ENCODE measurements at places on chromosomes 11 and 22.

DNA sequence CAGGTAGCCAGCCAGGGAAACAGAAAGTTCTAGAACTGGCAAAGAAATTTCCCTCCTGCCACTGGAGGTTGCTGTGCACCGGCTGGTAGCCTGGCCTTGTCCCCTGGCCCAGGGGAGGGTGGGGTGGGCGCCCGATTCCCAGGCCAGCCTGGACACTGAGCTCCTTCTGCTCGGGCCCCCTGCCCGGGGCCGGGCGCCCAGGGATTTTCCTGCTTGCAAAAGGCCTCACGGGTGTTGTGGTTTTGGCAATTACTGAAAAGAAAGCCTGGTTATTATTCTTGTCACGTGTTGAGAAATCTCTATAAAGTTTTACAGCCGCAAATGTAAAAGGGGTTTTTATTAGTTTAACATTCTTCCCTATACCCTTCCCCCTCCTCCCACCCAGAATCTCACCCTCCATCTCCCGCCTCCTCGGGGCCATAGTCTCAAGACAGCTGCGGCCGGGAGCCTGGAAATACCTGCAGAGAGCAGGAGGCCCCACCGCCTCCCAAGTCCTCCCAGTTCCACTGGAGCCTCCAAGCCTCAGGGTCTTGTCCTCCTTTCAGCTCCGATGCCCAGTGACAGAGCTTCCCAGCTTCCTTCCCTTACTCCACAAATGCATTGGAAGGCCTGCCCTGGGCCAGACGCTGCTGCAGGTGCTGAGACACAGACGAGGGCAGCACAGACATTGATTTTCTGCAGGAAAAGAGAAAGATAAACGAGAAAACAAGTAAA is 1515.6 kb downstream of the TBC1D22A start:
- no peak for DNase-seq

- no peak for DNase-seq
Observed at GRCh38 chr11:59615120-59615636, 396 bp downstream of the OSBP start.

DNA sequence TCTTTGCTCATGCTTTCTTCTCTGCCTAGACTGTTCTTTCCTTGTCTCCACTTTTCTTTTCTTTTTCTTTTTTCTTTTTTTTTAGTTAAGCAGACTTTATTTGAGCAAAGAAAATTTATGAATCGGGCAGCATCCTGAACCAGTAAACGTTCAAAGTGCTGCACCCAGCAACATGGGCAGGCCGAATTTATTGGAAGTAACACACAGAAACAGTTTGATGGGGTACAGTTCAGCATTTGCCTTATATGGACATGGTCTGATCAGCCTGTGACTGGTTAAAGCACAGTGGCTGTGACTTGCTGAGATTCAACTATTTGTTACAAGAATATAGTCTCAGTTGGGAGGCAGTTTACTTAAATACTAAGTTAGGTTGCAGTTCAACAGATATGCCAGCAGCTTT is 16.0 kb downstream of the CD3E start:
- DNase-seq = no peak

DNA sequence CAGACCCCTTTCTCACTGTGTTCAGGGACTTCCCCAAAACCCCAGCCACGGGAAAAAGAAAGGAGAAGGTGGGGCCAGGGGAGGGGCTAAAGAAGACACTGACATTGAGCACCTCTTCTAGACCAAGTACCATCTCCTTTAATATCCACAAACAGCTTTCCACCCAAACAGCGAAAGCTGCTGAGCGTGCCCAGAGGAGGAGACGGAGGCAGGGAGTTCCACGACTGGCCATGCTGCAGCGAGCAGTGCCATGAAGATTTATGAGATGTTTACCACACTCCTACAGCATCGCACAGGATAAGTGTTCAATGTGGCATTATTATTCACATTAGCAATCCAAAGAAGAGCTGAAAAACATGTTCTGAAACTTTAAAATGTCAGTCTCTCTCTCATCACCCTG is 127.4 kb downstream of the LARGE1 start:
- DNase-seq = no peak

DNA sequence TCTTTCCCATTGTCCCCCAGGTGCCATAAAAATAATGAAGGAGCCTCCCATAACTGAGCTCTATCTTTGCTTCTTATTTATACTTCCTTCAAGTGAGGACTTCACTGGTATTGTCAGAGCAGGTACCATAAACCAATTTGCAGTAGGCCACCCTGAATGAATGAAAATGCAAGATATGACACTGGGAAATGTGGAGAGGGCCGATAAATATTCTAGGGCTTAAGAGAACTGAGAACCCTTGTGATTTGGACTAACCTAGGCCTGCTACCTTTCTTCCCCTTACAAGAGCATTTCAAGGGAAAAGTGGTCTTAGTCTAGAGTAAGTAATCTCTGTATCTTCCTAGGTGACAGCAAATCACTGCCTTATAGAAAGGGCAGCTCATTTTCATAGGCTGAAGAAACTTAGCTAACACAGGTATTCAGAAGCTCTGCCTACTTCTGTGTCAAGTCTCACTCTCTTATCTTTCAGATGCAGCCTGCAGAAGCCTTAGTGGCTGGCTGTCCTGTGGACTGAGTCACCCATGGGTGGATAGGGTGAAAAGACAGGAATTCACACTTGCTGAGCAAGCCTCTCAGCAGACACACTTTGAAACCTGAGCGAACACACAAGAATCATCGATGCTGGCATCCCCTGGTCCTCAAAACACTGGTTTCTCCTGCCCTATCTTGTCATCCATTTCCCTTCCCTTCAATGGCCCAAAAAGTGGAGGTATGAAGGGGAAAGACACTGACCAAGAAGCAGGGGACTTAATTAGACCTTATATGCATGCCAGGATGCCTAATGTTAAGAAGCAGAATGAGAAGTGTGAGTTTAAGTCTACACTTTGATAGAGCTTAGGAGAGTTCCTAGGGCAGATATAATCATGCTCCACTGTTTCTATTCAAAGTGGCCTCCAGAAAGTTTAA is 15.2 kb downstream of the NRIP3 start:
- DNase-seq = no peak

- DNase-seq = no peak
Observed at GRCh38 chr11:129998107-129998506, 4.5 kb downstream of the PRDM10 start.

DNA sequence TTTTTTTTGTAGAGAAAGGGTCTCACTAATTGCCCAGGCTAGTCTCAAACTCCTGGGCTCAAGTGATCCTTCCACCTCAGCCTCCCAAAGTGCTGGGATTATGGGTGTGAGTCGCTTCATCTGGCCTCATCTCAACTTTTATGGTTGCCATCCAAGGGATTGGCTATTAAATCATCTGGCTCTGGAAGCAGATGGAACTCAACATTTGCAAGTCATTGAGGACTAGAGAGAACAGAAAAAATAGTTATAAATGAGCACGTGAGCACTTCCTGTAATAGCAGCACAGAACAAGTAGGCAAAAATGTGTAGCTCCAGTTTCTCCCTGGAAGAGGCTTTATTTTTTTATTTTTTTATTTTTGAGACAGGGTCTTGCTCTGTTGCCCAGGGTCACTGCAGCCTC is 22.3 kb upstream of the PATL1 start:
- no peak for DNase-seq

DNA sequence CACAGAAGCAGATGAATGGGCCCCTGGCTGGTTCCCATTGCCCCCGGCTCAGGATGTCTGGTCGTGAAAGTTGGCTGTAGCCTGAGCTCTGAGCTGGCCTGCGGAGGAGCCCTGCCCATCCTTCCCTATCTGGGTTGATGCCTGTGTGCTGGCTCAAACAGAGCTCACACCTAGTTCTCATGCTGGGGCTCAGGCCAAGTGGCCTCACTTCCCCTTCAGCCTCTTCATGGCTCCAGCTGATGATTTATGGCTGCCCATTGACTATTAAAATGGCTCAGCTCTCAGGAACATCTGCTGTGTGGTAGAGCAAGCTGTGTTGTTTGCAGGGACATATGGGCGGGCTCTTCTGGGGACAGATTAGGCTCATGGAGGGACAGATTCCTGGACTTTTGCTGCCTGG is 64.7 kb downstream of the ADAMTS15 start:
- DNase-seq = no peak

GRCh38 chr11:117239295-117239694 is 6.8 kb downstream of the RNF214 start:
- DNase-seq = no peak

DNA sequence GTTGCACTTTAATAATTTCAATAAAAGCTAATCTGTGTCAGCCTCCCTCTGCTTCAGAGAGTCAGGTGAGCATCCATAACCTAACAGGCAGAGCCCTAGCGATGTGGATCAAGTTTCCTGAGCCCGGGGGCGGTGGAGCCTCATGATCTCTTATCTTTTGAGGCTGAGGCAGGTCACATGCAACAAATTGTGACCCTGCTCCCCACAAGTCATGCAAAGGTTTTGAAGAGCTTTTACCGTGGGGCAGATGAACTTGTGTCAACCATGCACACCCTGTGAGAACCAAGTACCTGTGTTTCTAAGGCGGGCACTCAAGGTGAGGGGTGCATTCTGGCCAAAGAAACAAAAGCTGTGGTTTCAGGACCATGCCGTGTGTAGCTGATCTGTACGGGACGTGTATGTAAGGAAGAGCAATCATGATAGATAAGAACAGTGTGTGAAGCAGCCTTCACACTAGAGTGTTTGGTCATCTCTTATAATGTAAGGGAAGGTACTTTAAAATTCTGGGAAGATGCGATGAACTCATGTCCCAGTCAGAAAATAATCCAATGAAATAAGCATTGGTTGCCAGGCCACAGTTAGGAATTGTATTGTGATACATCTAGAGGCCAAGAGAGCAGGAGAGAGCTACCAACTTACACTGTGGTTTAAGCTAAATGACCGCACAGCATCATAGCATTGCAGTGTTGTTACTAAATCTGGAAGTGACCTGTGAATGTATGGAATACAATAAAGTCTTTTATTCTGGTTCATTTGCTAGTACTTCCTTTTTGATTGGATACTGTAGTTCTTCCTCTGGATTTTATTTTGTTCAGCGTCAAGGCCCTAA is 49.8 kb downstream of the DKK3 start:
- no peak for DNase-seq

DNA sequence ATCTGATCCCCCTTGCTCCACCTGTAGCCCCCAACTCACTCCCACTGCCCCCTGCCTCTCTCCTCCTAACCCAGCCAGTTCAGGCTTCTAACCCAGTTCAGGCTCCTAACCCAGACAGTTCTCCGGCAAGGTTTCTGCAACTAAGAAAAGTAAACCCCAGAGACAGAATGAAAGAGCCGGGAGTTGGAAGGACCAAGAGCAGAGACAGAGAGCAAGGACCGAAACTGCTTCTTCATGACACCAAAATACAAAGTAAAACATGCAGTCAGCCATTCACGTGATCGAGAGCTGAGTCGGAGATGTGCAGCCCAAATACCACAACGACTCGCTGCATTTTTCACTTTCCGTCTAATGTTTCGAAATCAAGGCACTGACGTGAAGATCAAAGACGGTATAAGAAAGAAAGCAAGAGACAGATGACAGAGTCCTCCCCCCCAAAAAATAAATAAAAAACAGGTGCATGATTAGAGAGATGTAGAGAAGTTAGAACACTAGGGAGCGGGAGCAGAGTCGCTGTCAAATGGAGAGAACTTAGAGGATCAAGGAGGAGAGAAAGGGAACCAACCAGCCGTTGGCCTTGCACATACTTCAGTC is 884 bp downstream of the IL10RA start:
- no peak for DNase-seq

DNA sequence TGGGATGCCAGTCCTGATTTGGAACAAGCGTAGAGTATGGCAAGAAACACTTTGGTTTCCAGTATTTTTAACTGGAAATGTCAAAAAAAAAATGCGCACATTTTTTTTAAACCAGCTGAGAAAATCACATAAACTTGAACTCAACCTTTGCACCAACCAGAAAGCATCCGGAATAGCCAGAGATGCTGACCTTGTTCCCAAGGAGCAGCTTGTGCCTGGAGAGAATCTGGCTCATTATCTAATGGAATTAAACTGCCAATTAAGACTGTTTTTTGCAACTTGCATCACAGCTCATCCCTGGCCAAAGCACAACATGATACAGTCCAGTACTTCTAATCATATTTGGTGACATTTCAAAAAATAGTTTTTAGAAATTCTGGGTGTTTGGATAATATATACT is 8.4 kb upstream of the ETS1 start:
- DNase-seq = no peak

DNA sequence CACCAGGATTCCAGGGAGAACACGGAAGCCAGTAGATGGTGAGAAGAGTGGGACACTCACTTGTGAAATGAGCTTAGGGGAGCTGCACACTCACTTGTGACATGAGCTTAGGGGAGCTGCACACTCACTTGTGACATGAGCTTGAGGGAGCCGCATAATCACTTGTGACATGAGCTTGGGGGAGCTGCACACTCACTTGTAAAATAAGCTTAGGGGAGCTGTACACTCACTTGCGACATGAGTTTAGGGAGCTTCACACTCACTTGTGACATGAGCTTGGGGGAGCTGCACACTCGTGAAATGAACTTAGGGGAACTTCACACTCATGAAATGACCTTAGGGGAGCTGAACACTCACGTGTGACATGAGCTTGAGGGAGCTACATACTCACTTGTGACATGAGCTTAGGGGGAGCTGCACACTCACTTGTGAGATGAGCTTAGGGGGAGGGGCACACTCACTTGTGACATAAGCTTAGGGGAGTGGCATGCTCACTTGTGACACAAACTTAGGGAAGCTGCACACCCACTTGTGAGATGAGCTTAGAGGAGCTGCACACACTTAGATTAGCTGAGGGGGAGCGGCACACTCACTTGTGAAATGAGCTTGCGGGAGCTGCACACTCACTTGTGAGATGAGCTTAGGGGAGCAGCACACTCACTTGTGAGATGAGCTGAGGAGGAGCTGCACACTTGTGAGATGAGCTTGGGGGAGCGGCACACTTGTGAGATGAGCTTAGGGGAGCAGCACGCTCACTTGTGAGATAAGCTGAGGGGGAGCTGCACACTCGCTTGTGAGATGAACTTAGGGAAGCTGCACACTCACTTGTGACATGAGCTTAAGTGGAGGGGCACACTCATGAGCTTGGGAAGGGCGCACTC is 59.0 kb downstream of the NCAPD3 start:
- peak; percentile 43 for DNase-seq

GRCh38 chr11:47847892-47848699 is at the start of gene NUP160:
Gene NUP160 (minus strand): TSS chr11:47848350. CDS start chr11:47848318, 32 bp downstream.
- DNase-seq = peak; percentile 41

- no peak for DNase-seq
Observed at GRCh38 chr11:57680552-57680874, 12.6 kb downstream of the ZDHHC5 start.

DNA sequence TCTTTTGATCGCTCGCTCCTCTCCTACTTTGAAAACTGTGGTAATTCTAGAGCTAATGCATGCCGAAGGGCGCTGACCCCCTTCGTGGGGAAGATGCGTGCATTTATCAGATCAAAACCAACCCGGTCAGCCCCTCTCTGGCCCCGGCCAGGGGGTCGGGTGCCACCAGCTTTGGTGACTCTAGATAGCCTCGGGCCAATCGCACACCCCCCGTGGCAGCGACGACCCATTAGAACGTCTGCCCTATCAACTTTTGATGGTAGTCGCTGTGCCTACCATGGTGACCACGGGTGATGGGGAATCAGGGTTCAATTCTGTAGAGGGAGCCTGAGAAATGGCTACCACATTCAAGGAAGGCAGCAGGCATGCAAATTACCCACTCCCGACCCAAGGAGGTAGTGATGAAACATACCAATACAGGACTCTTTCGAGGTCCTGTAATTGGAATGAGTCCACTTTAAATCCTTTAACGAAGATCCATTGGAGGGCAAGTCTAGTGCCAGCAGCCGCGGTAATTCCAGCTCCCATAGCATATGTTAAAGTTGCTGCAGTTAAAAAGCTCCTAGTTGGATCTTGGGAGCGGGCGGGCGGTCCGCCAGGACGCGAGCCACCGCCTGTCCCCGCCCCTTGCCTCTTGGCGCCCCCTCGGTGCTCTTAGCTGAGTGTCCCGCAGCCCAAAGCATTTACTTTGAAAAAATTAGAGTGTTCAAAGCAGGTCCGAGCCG is 3898.2 kb upstream of the OR11H1 start:
- no peak for DNase-seq

GRCh38 chr11:68437927-68438657 is 22.5 kb upstream of the PPP6R3 start:
- DNase-seq = no peak
